A172 (cell line): ENCODE measurements at places on chromosomes 4 and X. TPM values are rescaled to one million over a fixed set of nuclear protein-coding genes. Genes with fewer than 3 reads are reported as not detected.

TASL gene
- total RNA-seq = not detected in 2 replicates

TRPC3 gene
- 0.57 and 0.98 TPM in 2 replicates for total RNA-seq

SOX3 gene
- total RNA-seq = not detected in 2 replicates

UCP1 gene
- total RNA-seq = not detected in 2 replicates
